ENCODE measurements at places on chromosomes 11 and 22. TPM values are rescaled to one million over a fixed set of nuclear protein-coding genes. Genes with fewer than 3 reads are reported as not detected.

- no peak for DNase-seq
These were observed 151.6 kb upstream of the BLID start for GRCh38 chr11:122267602-122268001.

The TEX12 gene
- 0.58 TPM for total RNA-seq

DNA sequence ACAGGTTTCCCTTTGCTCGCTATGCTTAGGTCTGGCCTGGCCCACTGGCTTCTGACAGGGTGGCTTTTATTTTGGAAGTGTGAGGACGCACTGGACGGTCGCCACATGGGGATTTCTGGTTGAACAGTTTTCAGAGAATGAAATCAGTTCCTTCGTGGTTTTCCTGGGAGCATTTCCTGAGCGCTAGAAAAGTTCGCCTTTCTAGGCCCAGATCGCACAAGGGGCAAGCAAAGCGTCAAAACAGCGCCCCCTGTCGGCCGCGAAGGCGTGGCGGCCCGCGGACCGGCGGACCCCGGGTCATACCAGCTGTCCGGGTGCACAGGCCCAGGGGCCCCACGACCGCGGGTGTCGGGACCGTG is 12.7 kb upstream of the CYP2R1 start:
- peak; percentile 92 for DNase-seq

GRCh38 chr11:75376175-75376574 is 23.1 kb upstream of the RPS3 start:
- no peak for DNase-seq

GRCh38 chr11:45025716-45026492 is 75.2 kb upstream of the TP53I11 start:
- DNase-seq: peak; percentile 74

DNA sequence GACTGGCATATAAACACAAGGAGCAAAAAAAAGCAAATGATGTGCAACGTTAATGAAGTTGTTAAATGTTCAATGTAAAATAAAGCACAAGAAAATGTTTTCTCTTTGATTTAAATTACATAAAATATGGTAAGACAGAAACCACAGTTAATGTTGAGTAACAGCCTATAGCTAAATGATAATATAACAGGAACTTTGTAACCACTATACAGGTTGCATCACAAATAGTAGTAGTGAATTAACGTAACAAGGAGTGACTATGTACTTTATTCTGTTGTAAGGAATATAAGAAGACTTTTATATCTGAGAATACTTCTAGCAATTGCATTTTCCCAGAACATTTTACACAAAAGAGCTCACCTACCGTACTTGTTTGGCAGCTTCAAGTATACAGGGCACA is 16.9 kb downstream of the SAAL1 start:
- no peak for DNase-seq

- DNase-seq: no peak
These were observed 84.8 kb downstream of the RTL6 start for GRCh38 chr22:44413211-44413610.

All from sciatic nerve (tissue), 2 donors.